SW480 (cell line): ENCODE measurements at places on chromosomes 4 and X.

- DNase-seq = no peak
Measured at GRCh38 chrX:132751063-132751690, 207.3 kb downstream of the HS6ST2 start.

DNA sequence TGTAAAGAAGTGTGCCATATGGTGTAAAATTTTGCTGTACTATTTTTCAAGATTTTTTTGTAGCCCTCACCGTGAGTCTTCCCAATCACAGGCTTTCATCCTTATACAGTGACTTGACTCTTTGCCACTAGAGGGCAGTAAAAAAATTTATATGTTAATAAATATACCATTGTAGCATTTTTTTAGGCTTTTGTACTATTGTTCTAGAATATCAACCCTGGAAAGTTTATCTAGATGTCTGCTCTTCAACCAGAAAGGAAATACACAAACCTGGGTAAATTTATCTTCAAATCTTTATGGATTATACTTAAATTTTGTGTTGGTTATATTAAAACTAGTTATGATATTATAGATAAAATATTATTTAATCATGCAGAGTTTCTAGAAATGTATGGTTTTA lies 235.3 kb downstream of the TENM3 start:
- DNase-seq = peak; percentile 42

- no peak for DNase-seq
Measured at GRCh38 chr4:115489279-115489678, 375.9 kb upstream of the NDST4 start.

GRCh38 chr4:5364406-5364805 lies 313.1 kb downstream of the STK32B start:
- DNase-seq = no peak

- no peak for DNase-seq
Measured at GRCh38 chrX:115333446-115333845, 43.9 kb downstream of the LUZP4 start.

DNA sequence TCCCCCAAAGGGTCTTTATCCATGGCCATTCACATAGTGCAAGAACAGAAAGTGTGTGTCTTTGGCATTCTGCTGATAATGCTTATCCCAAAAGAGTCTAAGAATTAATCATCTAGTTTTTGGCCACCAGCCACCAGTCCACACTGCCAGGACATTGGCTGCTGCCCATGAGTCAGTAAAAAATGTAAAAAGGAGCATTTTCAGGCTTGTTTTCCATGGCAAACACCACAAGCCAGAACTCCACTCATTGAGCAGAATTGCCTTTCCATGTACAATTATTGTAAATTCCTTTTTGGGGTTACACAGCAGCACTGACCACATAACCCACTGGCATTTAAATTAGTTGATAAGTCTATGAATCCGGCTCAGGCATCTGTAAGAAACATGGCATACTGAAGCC lies 89.2 kb upstream of the PRDX4 start:
- no peak for DNase-seq

- DNase-seq = peak; percentile 64
Measured at GRCh38 chr4:41319553-41319952, 62.8 kb downstream of the UCHL1 start.

- DNase-seq = no peak
Measured at GRCh38 chr4:64251781-64252180, 157.5 kb downstream of the TECRL start.

DNA sequence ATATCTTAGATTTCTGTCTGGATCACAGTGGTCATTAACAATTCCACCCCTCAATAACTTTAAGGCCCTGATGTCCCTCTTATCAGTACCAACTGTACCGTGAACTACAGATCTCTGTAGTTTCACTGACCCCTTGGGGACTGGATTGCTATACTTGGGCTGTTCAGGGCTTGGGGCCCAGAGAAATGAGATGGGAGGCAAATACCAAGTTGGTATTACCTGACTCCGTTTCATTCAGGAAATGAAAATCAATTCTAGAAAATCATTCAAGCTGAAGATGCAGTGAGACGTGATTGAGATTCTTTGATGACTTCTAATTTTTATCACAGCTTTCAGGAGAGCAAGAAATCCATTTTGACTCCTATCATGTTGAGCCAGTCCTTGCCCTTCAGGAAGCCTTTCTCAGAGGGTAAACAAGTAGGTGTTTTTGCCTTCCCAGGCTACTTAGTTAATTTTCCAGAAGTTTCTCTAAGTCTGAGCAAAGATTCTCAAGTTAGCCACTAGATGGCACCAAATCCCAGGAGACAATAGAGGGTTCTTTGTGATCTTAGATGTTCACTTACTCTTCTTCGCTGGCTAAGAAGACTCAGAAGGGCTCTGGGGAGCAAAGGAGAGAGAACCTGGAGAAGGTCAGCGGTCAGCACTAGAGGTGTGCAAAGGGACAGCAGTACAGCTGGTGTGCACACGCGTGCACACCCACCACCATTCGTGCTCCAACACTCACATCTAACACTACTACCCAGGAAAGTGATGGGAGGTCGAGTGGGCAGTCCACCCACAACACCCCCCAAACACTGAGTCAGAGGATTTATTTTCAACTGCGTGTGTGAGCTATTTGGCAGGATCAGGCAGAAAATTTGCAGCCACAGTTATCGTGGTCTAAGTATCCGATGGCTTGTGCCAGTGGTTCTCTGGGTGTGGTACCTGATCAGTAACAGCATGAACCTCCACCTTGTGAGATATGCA lies 7.4 kb downstream of the HNRNPH2 start:
- peak; percentile 55 for DNase-seq

- DNase-seq = peak; percentile 78
Measured at GRCh38 chr4:86942185-86942666, 7.4 kb downstream of the AFF1 start.

DNA sequence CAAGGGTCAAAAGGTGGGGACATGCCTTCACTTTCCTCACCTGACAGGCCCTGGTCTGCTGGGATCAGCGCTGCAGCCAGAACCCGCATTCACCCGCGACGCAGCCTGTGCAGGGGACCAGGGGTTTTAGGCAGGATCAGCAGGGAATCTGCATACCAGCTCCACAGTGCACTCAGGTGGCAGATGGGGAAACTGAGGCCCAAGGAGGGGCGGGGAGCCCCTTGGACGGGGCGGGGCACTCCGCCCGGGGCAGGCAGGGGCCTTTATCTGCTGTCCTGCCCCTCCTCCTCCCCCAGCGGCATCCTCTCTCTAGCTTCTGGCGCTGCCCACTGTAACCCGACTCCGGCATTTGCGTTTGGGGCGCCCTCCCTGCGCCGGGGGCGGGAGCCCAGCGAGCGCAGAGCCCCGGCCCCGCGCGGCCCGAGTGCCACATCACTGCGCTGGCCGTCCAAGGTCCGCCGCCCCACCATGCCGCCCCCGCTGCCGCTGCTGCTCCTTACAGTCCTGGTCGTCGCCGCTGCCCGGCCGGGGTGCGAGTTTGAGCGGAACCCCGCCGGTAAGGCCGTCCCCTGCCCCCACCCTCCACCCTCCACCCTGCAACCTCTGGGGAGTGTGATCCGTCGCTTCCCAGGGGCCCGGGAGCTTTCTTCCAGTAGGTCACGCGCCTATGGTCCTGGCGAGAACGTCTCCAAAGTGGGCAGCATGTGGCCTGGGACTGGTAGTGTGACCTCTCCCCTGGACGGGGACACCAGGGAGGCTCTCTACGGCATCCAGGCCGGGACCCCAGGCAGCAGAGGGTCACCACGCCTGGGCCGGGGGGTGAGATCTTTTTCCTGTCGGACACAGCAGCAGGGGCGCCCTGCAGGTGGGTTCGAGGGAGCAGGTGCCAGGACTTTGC lies at the start of gene CPZ:
TSS of gene CPZ (plus strand) at position 400 of the 898 bp plus-strand sequence. CDS start at position 469, 69 bp downstream.
- peak; percentile 20 for DNase-seq

GRCh38 chr4:3199653-3200422 lies 49.1 kb upstream of the MSANTD1 start:
- no peak for DNase-seq

GRCh38 chrX:154441564-154441963 lies 2.4 kb upstream of the FAM50A start:
- no peak for DNase-seq

GRCh38 chr4:152100379-152101201 lies 339.8 kb upstream of the GATB start:
- peak; percentile 44 for DNase-seq

DNA sequence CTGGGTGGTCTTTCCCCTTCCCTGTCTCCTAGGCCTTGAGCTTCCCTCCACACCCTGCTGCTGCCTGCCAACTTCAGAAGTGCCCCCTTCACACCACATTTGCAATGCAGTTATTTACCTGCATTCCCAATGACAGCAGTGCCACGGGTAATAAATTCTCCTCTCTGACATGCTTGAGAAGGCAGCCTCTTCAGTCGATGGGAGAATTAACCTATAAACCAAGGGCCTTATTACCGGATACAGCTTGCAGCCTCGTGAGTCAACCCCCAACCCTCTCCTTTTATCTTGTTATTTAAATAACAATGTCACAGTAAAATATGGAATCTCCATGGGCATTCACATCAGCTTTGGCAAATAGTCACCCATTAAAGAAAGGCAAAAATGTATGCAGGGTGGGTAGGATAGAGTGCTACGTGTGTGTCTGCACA lies 34.7 kb upstream of the LGI2 start:
- no peak for DNase-seq

- DNase-seq = peak; percentile 31
Measured at GRCh38 chr4:37383579-37384229, 139.2 kb downstream of the NWD2 start.

- no peak for DNase-seq
Measured at GRCh38 chr4:38036548-38036947, 76.3 kb downstream of the PTTG2 start.

- DNase-seq = no peak
Measured at GRCh38 chr4:158121161-158121579, 51.7 kb downstream of the GASK1B start.

DNA sequence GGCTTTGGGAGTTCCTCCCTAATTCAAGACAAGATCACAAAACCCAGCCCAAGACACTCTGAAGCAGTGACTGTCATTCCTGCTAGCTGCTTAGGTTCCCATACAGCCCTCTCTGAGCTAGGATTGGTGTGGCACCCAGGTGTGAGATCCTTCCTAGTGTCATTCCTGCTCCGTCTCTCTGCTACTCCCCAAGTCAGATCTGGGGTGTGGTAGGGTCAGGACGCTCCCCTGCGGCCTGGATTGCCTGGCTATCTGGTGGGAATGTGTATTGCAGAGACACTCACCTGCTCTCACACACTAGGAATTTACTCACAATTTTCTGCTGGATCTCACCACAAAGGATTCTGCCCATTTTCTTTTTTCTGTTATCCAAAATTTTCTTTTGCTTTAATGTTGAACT lies 560.8 kb upstream of the ATOH1 start:
- no peak for DNase-seq

GRCh38 chrX:136630881-136631280 lies 17.1 kb upstream of the CD40LG start:
- DNase-seq = no peak
